ENCODE measurements at places on chromosomes 4 and X.

GRCh38 chr4:126213996-126214395, 899.2 kb downstream of the FAT4 start:
- DNase-seq = no peak

GRCh38 chr4:172035562-172035961, 222.4 kb downstream of the GALNTL6 start:
- no peak for DNase-seq

DNA sequence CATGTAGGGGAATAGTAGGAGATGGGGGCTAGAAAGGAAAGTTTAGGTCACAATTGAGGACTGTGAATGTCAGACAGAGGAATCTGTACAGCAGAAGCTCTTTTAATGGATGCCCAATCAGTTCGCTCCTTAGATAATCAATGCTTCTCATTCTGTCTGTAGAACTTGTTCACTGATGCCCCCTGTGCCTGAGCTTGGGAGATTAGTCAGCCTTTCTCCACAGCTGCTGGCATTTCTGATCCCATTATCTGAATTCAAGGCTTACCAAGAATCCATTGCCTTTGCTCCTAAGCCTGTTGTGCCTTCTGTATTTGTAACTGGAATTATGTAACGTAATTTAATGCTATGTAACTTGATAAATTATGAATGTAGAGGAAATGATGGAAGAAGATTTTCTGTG, 53.2 kb upstream of the BBS12 start:
- DNase-seq = no peak

- DNase-seq = no peak
Measured at GRCh38 chr4:59243038-59243437, 1957.1 kb upstream of the ADGRL3 start.

DNA sequence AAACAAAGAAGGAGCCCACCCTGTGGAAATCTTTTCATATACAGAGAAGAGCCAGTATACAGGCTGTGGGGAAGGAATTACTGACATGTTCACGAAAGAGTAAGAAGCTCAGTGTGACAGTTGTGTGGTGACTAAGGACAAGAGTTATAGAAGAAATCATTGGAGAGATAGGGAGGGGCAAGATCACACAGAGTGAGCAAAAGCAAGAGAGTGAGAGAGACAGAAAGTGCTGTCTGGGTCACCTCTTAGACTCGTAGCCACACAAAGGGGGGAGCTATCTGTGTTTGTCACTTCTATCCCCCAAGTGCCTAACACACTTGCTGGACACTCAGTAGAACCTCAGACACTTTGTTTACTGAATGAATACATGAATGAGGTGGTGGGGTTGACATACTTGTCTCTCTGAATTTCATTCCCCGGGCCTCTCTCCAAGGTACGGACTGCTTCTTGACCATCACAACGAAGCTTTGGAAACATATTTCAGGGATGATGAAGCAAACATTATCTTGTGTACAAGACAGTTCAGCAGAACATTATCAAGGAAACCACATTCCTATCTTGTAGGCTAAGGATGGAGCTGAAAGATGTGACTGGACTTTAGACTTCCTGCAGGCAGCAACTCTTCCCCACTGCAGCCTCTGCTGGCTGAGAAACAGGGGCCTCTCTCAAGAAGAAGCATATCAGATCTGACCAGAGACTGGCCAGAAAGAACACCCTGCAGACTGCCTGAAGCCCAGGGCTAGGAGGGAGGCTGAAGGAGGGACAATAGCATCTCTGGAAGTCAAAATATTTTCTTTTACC, 168.2 kb downstream of the AMELX start:
- DNase-seq = no peak

DNA sequence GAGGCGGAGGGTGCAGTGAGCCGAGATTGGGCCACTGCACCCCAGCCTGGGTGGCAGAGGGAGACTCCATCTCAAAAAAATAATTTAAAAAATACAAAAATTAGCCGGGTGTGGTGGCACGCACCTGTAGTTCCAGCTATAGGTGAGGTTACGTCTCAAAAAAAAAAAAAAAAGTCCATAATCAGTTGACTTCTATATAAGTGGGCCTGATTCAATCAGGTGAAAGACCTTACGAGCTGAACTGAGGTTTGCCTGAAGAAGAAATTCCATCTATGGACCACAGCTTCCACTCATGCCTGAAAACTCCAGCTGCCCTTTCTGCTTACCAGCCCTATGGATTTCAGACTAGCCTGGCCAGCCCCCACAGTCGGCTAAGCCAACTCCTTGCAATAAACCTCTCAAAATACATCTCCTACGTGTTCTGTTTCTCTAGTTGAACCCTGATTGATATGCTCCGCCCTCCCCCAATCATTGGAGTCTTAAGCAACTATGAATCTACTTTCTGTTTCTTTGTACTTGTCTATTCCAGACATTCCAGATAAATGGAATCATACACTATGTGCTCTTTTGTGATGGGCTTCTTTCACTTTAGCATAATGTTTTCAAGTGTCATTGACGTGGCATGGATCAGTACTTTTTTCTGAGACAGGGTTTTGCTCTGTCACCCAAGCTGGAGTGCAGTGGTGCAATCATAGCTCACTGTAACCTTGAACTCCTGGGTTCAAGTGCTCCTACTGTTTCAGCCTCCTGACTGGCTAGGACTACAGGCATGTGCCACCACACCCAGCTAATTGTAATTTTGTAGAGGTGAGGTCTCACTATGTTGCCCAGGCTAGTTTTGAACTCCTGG, 36.6 kb downstream of the SAT1 start:
- DNase-seq = no peak

DNA sequence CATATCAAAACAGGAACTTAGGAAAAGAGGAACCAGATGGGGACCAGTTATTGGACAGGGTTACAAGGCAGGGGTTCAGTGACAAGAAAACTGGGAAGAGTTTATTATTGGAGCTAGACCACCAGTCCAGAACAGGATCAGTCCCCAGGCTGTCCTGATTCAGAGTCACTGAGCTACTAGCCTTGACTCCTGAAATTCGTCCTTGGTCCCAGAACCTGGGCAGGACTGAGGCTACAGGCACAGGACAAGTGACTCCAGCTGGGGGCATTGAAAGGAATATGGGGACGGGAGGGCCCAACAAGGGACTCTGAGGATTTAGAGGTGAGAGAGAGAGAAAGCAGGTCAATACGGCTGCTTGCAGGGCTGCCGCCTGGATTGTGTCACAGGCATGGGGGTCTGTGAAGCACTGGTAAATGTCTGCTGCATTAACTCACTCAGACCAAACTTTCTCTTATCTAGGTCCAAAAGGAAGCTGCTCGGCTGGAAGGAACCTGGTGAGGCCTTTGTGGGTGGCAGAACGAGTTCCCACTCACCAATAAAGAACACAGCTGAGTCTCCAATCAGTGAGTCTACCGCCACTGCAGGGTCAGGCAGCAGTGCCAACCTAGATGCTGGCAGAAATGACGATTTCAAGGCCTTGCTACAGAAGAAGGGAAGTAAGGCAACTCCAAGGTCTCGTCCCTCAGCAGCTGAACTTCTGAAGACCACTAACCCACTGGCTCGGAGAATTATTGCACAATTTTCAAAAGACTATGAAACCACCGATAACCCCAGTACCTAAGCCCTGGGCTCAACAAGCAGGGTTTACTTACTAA, 11.3 kb upstream of the RTL5 start:
- DNase-seq = no peak

DNA sequence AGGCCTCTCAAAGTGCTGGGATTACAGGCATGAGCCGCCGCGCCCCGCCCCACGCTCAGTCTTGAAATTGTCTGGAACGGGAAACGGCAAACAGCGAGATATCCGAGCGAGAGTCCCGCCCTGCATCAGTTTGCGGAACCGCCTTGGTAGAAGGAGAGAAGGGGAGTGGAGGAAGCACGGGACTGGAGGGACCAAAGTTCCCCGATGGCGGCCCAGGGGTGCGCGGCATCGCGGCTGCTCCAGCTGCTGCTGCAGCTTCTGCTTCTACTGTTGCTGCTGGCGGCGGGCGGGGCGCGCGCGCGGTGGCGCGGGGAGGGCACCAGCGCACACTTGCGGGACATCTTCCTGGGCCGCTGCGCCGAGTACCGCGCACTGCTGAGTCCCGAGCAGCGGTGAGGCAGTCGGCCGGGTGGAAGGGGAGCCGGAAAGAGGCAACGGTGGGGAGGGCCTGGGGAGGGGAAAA, at the start of gene BST1:
BST1 (plus strand) TSS at position 125 of the 463 bp plus-strand sequence; CDS start at position 205, 80 bp downstream.
- DNase-seq = peak; percentile 29

DNA sequence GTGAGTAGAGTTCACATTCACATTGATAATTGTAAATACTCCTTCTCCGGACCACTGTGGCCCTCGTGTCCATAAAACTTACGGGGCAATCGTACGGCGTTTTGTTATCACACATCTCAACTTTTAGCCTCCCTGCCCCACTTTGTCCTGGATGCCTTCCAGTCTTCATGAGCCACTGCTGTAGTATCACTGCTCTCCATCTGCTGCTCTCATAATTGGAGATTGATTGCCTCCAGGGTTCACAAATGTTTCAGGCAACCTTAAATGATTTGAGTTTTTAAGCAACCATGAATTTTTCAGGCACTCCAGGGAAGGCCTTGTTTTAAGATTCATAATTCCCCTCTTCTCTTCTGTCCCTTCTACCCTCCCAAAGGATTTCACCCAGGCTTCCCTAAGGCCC, 28.4 kb downstream of the ALPK1 start:
- DNase-seq = no peak

GRCh38 chrX:110003167-110004156, 548 bp downstream of the TMEM164 start:
- DNase-seq = no peak

DNA sequence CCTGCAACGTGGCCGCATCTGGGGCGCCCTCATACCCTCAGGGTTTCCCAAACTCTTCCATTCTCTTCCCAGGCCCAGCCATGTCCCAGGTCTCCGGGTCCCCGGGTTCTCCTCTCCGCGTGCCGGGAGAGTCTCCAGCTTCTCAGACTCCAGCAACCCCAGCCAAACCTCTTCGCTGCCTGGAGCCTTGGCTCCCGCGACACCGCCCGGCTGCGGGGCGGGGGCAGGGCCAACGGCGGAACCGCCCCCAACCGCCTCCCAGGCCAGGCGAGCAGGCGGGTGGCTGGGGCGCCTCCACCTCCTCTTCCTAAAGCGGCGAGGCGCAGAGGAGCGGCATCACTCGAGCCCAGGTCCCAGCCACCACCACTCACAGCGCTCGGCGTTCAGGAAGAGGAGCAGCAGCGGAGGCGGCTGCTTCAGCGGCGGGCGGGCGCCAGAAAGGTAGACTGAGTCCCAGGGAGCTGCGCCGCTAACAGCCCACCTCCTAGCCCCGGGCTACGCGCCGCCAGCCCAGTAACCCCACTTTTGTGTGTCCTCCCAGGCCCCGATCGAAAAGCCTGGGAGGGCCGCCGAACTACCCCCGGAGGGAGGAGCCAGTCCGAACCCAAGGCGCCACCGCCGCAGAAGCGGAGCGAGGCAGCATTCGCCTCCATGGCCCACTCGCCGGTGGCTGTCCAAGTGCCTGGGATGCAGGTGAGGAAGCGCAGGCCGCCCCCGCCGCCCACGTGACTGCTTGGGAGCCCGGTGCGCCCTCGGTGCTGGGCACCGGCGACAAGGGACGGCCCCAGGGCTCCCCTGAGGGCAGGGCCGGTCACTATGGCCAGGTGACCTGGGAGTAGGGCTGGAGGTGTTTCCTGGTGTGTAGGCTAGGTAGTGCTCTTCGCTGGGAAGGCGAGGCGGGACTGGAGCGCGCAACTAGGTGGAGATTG, at the start of gene STK26:
STK26 (plus strand) TSS at position 336 of the 929 bp plus-strand sequence; CDS start at position 652, 316 bp downstream.
- peak; percentile 70 for DNase-seq

GRCh38 chr4:96483308-96484030, 643.6 kb downstream of the PDHA2 start:
- no peak for DNase-seq

DNA sequence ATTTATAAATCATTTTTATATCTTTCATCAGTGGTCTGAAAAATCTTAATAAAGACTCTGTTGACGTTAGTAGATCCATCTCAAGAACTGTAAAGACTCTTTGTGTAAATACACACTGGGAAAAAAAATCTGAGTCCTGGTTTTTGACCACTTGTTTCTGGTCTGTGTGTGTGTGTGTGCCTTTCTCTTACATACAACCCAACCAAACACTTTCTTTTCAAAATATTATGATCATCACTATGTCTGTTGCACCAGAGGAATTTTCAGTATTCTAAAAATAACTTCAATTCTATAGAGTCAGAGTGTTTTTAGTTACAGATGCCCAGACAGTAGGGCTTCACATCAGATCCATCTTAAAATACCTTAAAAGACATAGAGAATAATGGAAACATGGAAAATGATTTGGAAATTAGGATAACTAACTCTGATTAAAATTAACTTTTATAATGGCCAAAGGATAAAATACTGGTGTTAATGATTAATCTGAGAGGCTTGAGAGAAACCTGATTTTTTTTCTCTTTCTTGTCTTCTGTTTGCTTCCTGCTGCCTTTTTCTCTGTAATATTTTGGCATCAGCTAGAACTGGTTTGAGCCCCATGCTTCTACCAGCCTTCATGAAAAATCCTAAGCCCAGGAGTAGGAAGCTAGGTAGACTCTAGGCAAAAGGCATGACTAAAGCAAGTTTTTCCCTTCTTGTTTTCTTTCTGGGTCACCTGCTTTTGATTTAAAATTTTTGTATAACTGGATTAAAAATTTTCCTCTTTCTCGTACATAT, 99.7 kb downstream of the ATXN3L start:
- no peak for DNase-seq

GRCh38 chr4:100826067-100826466, 308.2 kb upstream of the EMCN start:
- DNase-seq = no peak

DNA sequence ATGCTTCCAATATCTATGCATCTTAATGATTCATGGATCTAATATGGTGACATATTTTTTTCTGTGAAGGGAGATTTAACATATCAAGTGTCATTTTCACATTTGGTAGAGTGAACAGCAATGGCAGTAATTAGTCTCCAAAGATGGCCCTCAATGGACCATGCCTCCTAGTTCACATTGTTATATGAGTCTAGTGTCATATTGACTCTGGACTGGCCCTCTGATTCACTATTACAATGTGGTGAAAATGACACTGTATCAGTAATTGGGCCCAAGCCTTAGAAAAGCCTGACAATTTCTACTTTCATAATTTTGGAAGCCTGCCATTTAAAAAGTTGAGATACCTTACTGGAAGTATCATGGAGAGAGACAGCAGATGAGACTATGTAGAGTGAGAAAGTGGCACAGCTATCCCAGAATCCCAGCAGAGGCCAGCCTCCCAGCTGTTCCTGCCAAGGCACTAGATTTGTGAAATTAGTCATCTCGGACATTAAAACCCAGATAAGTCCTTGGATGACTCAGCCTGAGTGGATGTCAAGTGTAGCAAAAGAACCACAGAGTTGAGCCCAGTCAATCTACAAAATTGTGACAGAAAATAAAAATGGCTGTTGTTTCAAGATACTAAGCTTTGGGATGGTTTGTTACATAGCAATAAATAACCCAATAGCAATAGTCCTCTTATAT, 68.4 kb downstream of the ARHGEF38 start:
- DNase-seq = no peak

GRCh38 chr4:184097241-184097605, 120.5 kb downstream of the ENPP6 start:
- DNase-seq = no peak

DNA sequence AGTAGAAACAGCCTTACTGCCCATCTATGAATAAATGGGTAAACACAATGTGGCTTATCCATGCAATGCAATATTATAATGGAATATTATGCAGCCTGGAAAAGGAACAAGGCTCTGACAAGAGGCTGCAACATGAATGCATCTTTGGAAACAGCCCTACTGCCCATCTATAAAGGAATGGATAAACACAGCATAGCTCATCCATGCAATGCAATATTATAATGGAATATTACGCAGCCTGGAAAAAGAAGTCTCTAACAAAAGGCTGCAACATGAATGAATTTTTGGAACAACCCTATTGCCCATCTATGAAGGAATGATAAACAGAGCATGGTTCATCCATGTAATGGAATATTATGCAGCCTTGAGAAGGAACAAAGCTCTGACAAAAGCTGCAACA, 161.0 kb downstream of the CRLF2 start:
- DNase-seq = no peak

GRCh38 chr4:176758731-176759130, 34.0 kb downstream of the VEGFC start:
- DNase-seq = no peak
